ENCODE measurements at places on chromosomes 5 and 9.
A peak's percentile ranks its signal among the peaks of the same experiment; 100 is the strongest.

DNA sequence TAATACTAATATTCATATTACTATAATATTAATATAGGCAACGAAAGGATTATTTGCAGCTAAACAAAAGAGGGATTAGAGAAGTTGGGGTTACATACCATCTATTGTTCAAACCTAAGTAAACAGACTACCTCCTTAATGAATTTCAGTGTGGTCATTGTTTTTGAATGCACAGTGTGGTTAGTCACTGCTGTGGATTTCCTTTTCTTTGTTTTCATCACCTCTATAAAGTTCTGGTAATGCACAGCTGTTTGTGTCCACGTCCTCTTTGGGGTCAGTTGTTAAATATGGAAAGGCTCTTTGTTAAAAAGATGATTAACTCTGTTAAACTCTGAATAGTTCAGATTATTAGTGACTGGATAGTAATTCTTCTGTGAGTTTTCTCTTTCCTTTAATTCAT is 233.6 kb downstream of the MAST4 start:
- DNase-seq = no peak

DNA sequence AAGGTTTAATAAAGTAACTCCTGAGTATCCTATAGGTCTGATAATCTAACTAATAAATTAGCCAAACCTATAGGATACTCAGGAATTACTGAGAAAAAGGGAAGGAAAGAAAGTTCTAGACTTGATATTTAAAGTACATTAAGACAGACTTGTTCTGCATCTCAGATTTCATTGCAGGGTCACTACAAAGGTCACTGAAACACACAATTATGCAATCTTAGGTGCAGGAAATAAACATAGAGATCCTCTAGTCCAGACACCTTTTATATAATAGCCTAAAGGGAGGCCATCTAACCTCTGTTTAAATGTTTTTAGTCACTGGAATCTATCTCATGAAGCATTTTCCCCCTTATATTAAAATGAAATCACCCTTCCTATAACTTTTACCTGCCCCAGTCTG is 1215.7 kb downstream of the MAT2B start:
- DNase-seq = no peak

DNA sequence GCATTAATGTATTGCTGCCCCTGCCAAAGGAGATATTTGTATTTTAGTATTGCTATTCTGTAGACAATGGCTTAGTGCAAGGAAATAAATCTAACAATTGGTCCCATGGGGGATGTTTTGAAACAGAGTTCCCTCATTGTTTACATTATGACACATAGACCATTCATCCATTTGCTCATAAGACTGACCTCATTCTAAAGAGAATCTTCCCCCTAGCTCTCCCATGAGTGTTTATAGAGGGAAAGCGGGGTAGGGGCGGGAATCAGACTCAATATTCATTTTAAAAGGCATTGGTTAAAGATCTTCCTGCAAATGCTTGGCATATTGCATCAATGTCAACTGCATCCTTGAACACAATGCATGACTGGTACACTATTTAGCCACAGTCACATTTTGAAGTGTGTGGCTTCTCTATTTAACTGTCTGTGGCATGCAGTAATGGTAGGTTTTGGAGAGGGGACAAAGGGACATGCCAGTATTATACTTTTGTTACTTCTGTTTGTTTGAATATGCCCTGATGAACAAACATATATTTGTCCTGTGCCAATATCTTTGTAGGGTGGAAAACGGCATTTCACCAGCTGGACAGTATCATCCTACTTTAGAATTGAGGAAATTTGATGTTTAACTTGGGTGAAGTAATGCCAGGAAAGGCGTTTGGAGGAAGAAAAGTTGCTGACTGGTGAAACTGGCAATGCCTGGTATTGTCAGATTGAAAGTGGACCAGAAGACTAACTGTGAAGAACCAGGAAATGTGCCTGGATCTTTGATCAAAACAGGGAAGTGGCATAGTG is 84.1 kb upstream of the MEGF10 start:
- DNase-seq = peak; percentile 52

GRCh38 chr5:93793159-93793781 is 51.9 kb upstream of the POU5F2 start:
- no peak for DNase-seq

- peak; percentile 67 for DNase-seq
Observed at GRCh38 chr5:150180241-150181026, 9.4 kb upstream of the SLC6A7 start.

- DNase-seq = no peak
Observed at GRCh38 chr9:90020276-90020871, 415.6 kb downstream of the GADD45G start.
